ENCODE measurements at places on chromosomes 5 and 9.

GRCh38 chr9:89194421-89195130 lies 16.0 kb upstream of the SHC3 start:
- no peak for DNase-seq

DNA sequence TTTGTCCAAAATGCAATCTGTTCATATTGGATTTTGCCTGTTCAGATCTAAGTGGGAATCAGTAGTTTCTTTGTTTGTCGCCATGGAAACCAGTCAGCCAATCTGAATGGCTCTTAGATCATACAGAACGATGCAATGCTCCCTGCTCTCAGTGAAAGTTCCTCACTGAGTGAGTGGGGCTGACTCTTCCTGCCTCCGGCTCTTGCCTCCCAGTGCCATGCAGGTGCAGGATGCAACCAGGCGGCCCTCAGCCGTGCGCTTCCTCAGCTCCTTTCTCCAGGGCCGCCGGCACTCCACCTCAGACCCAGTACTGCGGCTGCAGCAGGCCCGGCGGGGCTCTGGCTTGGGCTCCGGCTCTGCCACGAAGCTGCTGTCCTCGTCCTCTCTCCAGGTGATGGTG lies at the start of gene PTPDC1:
Gene PTPDC1, plus strand, starts transcription at position 151 of the 400 bp plus-strand sequence. Its CDS starts 67 bp downstream, at position 218.
- DNase-seq: peak; percentile 83

DNA sequence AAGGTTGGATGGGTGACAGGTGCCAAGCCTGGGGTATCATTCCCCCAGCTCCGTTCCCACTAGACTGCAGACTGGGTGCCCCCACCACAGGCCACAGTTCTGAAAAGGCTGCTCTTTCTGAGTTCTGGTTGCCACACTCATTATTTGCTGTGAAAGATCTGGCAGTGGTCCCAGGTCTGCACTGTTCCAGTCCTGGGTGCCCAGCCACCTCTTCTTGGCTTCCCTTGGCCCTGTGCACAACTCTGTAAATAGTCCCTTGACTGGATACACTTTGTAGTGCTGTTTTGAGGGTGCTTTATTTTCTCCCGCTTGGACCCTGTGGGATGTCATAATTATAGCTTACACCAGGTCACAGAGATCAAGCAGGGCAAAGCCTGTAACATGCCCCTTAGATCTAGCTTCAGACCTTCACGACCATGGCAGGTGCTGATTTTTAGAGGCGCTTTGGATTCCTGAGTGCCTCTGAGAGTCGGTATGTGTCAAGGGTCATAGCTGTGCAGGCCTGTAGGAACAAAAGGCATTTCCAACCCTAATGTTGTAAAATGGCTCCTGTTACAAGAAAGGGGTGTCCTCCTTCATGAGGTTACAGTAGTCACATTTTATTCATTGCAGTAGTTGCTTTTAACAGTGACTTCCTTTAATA lies 344.9 kb downstream of the ICE1 start:
- no peak for DNase-seq

GRCh38 chr5:86838083-86838482 lies 220.3 kb downstream of the COX7C start:
- DNase-seq: no peak

GRCh38 chr5:23675456-23675855 lies 168.0 kb downstream of the PRDM9 start:
- no peak for DNase-seq

GRCh38 chr9:111001526-111001925 lies 36.7 kb downstream of the LPAR1 start:
- no peak for DNase-seq

DNA sequence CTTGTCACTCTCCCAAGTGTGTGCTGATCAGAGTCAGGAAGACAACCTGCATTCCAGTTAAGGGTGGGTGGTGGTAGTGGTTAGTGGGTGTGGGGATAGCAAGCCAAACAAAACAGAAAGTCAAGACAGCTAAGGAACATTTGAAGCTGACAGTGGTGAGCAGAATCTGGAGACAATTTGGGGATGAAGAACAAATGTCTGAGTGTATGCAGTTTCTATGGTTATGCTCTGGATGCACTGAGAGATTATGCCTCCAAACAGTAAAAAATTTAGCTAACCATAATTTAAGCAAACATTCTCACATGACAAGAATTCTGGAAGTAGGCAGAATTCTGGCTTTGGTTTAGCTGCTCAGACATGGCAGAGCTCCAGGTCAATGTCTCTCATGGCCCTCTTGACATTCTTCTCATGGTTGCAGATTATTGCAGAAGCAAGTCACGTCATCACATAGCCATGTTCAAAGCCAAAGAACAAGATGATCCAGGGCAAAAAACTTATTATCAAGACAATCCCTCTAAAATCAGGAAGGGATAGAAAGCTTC lies 148.7 kb downstream of the LURAP1L start:
- DNase-seq: peak; percentile 66

DNA sequence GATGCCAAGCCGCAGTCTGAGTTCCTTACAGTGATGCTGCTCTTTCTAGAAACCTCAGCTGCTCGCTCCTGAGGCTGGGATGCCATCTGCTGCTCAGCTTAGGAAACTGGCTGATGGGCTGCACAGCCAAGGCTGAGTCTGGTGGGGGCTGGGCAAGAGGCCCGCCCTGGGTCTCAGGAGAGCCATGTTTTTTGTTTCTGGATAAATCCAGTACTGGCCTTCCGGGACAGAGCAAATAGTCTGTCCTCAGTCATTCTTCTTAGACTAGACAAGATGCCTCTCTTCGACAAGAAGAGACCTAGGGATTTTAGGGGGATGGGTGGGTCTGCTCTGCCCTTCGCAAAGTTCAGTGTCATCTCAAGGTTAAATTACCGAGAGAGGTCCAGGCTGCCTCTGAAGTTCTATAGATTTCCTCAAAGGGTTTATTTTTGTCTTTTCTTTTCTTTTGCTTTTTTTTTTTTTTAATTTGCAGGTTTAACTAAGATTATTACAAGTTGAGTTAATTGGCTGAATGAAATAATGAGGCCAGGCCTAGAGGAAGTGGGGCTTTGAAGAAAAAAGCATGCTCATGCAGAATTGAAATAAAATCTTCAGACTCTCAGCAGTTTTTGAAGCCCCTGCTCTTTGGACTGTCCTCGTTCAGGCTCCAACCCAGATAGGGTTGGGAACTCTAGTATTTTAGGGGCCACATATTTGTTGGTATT lies 30.6 kb upstream of the MATR3 start:
- peak; percentile 95 for DNase-seq

DNA sequence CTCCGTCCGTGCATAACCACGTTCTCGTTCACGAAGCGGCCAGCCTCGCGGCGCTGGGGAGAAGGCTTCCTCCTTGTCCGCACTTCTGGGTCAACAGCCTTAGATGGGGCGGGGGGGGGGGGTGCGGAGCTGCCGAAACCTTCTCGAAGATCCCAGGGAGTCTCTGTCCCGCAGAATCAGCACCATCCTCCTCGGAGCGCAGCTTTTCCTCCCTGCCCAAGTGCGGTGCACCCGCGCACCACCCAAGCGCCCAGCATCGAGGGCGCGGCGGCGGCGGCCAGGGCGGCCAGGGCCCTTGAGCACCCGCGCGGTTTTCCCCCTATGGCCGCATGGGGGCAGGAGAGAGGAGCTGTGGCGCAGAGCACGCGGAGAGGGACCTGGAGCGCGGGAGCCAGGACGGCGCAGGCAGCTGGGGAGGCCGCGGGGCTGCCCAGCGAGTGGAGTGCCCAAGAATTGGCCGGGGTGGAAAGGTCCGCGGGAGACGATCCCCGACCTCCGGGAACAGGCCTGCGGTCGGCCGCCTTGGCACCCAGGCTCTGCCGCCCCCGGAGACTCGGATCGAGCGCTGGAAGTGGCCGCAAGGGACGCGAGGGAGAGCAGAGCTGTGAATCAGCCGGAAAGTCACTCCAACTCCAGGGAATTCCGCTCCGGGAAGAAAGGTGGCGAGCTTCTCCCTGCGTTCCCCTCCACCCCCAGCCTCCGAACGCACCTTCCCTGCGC lies 43.1 kb downstream of the TMEM174 start:
- DNase-seq: peak; percentile 97

GRCh38 chr9:137870432-137870831 lies 7.2 kb upstream of the CACNA1B start:
- no peak for DNase-seq

DNA sequence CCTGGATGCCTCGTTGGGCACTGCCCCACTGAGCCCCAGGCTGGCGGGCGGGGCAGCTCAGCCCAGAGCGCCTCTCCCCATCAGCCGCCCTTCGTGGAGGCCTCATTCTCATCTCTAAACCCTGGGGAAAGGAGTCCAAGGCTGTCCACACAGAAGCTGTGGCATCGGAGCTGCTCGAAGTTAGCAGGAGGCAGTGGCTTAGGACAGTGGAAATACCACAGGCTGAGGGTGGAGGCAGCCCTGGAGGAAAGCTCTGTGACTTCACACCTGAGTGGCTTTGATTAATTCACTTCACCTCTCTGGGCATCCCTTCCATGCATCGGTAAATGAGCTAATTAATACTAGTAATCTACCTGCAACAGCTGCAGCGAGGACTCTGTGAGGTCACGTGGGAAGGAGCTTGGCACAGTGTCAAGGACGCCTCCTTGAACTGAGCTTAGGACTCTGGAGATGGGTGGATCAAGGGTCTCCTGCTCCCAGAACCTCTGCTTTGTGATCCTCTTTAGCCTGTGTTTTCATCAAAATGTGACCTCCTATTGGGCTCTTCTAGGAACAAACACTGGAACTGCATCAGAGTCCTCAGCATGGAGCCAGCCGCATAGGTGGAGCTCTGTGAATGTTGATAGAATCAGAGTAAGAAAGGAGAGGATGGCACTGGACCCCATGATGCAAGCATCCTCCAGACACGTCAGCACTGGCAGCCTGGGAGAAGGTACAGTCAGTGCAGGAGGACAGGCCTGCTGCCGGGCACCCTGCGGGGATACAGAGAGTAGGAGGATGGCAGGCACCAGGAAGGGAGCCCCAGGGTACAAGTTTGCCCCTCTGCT lies 842 bp upstream of the ANGPTL2 start:
- DNase-seq: no peak

DNA sequence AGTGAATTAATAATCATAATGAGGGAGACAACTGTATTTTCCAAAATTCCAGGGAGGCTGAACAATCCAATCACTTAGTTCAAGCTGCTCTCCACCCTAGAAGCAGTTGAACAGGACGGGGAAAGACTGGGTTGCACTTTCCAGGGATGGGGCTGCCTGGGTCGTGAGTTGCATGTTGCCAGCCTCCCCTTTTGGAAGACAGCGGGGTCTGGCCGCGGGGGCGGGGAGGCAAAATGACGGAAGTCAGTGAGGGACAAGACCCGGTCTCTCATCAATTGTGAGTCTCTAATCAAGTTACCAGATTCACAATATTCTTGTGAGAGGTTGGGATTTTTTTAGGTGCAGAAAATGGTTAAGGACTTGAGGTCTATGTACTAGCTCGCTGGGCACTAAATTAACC lies 484.1 kb downstream of the ZSWIM6 start:
- no peak for DNase-seq

DNA sequence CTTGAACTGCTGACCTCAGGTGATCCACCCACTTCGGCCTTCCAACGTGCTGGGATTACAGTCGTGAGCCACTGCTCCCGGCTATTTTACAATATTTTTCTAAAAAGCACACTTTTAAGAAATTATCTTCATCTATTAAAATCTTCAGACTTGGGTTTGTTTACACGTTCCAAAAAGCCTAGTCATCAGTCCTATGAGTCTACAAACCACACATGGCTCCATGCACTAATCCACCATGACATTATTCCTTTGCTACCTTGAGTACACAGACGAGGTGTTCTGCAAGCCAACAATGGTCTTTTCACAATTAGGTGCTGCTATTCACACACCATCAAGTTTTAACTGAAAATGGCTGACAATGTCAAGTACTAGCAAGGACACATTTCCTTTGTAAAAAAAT lies 41.0 kb downstream of the TRPM6 start:
- no peak for DNase-seq

DNA sequence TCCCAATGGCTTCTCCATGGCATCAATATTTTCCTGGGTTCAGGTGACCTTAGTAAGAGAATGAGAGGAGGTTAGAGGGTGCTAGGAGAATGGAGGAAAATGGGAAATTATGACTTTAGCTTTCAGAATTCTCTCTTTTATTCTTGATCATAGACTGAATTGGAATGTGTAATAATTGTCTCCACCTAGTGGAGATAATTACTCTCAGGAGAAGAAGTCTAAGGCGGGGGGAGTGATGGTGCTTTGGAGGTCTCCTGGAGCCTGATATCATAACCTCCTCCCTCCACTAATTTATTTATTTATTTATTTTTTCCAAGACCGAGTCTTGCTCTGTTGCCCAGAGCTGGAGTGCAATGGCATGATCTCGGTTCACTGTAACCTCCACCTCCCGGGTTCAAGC lies 221.3 kb downstream of the GRIA1 start:
- no peak for DNase-seq

DNA sequence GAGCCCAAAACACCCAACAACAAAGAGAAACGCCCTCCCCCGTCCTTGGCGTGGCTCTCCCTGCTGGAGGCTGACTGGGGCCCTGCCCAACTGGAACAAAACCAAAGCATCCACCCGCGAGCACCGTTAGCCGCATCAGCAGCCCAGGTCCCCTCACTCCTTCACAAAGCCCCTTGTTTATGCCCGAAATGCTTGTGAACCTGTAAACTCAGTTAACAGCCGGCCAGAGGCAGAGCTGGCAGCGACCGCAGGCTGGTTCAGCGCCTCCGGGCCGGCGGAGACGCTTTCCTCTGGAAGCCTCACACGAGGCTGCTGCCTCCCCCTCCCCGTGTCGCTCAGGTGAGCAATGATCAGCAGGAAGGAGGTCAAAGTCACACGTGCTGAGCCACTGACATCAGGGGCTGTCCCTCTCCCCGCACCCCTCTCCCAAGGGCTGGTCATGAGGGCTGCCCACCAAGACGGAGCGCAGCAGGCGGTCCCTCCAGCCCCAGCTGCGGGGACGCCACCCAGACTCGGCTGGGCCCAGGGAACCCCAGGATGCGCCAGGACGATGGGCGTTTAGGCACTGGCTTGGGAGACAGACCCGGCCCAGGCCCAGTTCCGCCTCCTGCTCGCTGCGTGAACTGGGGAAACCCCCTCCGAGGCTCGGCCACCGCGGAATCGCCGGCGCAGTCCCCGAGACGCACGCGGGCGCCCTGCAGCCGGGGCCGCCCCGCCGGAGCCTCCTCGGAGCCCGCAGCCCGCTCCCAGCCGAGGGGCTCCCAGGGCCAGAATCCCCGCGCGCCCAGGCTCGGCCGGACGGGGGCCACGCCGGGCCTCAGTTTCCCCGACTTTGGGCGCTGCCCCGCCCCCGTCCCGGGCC lies 563 bp downstream of the SNAPC4 start:
- peak; percentile 19 for DNase-seq
